Amniotic stem cell (primary cell): ENCODE measurements at places on chromosomes 4 and X.

GRCh38 chr4:81032771-81033684, 2.5 kb downstream of the BMP3 start:
- DNase-seq = no peak

- no peak for DNase-seq
Observed at GRCh38 chr4:156109943-156110900, 156.6 kb upstream of the CTSO start.

GRCh38 chr4:82780752-82781231, 17.8 kb downstream of the SCD5 start:
- no peak for DNase-seq

GRCh38 chr4:187929024-187929423, 66.5 kb upstream of the ZFP42 start:
- DNase-seq = no peak

GRCh38 chr4:6941796-6942195, 32.2 kb downstream of the TBC1D14 start:
- no peak for DNase-seq

DNA sequence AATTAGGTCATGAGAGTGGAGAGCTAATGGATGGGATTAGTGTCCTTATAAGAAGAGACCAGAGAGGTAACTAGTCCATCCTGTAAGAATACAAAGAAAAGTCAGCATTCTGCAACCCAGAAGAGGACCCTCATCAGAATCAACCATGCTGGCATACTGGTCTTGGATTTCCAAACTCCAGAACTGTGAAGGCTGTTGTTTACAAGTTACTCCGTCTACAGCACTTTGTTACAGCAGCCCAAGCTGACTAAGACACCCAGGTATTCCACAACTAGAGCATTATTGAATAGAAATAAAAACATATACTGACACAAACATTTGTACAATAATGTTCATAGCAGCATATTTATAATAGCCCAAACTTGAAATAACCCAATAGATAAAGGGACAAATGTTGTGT, 9.2 kb downstream of the TMEM156 start:
- no peak for DNase-seq

DNA sequence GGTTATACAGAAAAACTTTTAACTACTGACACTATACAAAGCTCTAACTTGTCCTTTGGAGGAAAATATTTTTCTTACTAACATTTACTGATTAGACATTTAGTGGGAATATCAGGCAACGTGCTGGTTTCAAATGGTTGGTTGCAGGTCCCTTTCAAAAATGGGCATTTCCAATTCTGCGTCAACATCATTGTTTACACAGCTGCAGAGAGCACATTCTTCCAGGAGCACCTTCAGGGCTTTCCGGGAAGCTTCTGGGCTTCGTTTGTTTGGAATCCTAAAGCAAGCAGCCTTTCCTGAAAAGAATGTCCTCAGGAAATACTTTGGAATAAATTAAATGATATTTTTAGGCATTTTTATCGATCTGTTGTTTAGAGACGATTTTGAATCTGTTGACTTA, 289.7 kb downstream of the TRIML1 start:
- no peak for DNase-seq

GRCh38 chr4:4486969-4487368, 54.9 kb downstream of the STX18 start:
- no peak for DNase-seq

DNA sequence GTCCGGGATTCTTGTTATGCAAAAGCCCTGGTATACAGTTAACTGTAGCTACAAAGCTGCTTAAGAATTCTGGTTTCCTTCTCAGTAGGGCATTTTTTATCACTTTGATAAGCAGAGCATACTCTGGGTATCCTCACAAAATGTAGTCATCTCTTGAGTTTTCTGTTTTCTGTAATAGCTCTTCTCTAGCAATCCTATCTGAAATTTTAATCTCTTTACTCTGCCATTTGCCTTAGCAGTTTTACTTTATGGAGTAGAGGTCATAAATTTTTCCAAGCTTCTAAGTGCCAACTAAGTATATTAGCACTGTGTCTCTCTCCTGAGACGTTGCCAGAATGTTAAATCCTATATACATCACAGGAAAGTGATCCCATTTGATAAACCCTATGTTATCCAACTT, 28.0 kb upstream of the BANK1 start:
- DNase-seq = no peak

- DNase-seq = no peak
Observed at GRCh38 chr4:150256225-150256620, 178.0 kb downstream of the DCLK2 start.

- no peak for DNase-seq
Observed at GRCh38 chr4:98851806-98852205, 77.1 kb downstream of the EIF4E start.

DNA sequence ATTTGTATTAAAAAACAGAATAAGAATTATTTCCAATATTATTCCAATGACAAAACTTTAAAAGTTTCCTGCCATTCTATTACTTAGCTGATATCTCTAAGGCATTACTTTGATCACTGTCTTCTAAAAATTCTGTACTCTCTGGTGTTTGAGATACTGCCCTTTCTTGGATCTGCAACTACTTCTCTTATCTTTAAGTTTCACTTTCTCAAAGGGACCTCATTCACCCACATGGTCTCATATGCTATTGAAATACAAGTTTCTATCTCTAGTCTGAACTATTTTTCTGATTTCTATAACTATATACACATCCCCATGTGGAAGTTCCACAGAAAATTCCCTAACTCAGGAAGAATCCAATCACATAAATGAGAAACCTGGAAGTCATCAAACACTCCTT, 22.2 kb downstream of the TMPRSS11E start:
- no peak for DNase-seq

GRCh38 chr4:183284965-183285364, 35.1 kb downstream of the CLDN22 start:
- DNase-seq = no peak

DNA sequence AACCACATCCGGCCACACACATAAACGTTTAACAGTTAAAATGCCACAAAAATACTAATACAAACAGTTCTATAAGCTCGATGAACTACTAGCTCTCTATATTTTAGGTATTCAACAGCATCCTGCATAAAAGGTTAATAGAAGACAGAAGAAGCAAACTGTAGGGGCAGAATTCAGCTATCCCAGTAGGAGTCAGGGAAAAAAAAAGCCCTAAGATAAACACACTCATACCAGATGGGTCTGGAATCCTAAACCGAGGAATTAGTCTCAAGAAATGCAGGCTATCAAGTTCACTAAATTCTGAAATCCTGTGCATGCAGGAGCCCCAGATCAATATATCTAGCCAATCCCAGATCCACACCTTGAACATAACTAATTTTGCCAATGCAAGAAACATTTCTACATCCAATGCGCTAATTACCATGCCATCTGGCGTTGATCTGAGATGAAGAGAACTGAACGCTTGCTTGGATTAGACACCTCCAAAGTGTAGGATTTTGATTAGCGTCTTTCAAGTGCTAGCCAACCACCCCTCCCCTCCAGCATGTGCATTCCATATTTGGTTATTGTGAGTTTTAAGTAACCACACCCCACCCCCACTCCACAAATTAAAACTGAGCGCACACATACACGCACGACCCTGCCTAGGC, 512.2 kb upstream of the INTU start:
- DNase-seq = no peak

DNA sequence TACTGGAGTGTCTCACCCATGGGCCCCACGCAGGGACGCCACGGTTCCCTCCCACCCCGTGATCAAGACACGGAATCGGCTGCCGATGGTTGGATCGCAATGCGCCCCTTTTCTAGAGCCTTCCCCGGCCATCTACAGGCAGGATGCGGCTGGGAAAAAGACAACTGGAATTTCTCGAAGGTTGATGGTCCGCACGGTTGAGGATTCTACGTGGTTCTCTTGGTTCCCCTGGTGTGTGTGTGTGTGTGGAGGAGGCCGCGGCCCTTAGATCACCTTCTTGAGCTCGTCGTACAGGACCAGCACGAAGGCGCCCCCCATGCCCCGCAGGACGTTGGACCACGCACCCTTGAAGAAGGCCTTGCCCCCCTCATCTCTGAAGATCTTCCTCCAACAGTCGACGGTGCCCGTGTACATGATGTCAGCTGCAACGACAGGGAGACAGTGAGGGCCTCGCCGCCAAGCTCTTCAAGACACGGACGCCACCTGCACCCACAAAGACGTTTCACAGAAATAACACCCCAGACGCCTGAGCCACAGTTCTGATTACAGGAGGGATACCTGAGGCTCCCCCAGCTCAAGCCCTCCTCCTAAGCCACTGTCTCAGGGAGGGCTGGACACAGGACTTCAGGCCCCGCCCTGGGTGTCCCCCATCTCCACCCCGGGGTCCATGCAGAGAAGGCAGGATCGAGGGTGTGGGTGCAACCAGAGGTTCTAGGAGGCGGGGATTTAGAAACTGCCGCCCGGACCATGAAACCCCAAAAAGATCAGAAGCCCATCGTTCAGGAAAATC, 5.4 kb downstream of the SLC25A6 start:
- no peak for DNase-seq

- DNase-seq = no peak
Observed at GRCh38 chrX:25198253-25198652, 182.5 kb upstream of the ARX start.

GRCh38 chr4:77124576-77124975, 32.4 kb upstream of the CCNG2 start:
- no peak for DNase-seq

DNA sequence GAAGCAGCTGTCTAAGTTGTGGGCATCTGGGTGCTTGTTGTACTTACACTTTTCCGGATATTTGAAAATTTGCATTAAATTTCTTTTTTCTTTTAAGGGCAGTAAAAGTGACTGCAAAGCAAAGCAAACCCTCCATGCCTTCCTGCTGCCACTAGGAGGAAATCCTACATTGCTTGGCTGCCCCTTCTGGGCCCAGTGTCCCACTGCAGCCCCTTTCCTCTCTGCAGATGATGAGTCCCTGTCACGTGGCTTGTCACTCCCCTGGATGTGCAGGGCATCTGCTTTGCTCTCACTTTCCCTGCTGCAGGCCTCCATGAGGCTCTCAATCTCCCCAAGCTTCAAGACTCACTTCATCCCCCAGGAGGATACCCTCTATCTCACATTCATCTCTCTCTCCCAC, 12.7 kb downstream of the TSR2 start:
- no peak for DNase-seq

DNA sequence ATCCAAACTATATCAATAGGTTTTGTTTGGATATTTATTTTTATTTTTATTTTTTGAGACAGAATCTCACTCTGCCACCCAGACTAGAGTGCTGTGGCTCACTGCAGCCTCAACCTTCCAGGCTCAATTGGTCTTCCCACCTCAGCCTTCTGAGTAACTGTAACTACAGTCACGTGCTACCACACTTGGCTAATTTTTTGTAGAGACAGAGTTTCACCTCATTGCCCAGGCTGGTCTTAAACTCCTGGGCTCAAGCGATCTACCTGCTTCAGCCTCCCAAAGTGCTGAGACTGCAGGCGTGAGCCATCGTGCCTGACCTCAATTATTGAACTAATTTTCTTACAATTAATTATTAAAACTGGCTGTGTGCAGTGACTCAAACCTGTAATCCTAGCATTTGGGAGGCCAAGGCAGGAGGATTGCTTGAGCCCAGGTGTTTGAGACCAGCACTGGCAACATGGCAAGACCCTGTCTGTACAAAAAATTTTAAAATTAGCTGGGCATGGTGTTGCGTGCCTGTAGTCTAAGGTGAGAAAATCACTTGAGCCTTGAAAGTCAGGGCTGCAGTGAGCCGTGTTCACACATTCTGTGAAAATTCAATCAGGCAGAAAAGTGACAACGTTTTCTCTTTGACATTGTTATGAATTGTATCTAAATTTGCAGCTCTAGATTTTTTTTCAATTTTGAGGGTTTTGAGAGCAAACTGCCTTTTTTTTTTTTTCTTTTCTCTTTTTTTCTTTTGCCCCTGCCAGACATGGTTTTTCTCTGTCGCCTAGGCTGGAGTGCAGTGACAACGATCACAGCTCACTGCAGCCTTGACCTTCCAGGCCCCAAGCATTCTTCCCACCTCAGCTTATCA, 66.0 kb downstream of the UBE2K start:
- no peak for DNase-seq
